ENCODE measurements at places on chromosomes 5 and 9. TPM values are rescaled to one million over a fixed set of nuclear protein-coding genes. Genes with fewer than 3 reads are reported as not detected.

DNA sequence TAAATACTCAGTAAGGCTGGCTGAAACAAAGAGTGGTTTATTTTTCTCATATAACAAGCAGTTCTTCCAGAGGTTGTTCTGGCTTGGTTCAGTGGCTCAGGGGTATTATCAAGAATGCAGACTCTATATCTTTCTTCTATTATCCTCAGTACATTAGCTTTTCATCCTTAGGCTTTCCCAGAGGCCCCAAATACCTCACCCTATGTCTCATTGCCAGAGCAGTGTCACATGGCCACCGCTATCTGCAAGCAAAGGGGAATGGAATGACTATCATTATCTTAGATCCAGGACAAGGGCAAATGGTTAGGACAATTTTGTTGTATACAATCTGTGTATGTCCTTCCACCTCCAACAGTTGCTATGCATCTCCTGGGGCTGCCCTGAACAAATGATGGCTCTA is 69.0 kb upstream of the SNX2 start:
- H3K27ac ChIP-seq: no peak overlapping the region
- H3K27me3 ChIP-seq: peaks cover 4% of the 10 kb centered on the region

DNA sequence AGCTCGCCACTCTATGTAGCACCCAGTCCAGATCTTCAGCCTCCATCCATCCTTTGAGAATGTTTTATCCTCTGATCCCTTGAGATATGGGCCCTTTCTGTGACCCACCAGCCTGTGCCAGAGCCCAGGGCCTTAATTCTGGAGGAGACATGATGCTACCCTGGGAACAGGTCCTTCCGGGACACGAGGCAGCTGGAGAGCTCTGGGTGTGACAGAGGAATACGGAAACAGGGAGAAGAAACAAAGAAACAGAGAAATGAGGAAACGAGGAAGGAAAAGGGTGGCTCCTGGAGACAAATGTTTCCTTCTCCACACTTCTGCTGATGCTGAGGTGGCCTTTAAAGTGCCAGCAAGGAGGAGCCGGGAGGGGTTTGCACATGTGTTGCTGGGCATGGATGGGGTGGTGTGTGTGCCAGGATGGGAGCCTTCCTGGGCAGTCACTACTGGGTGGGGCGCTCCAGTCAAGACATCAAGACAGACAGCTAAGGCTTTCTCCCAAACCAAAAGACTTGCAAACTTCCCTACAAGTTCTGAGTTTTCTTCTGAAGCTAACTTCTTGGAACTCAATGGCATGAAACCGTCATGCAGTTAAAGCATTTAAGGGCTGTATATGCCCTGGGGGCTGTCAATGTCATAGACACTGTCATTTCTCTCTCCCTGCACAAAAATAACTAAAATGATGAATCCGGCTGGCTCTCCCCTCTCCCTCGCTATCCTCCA is 22.8 kb upstream of the MARCHF6 start:
- H3K27me3 ChIP-seq: peaks cover 44% of the 10 kb centered on the region
- no peak overlapping the region for H3K27ac ChIP-seq
- H3K4me1 ChIP-seq: peaks cover 8% of the 10 kb centered on the region
- no peaks in the 10 kb centered on the region for H3K36me3 ChIP-seq
- H3K4me3 ChIP-seq: no peak overlapping the region

GRCh38 chr9:134522502-134522848 is 119.1 kb upstream of the COL5A1 start:
- no peaks in the 10 kb centered on the region for H3K4me1 ChIP-seq
- no peak for DNase-seq
- H3K36me3 ChIP-seq: no peaks in the 10 kb centered on the region
- no peak overlapping the region for H3K4me3 ChIP-seq
- H3K27ac ChIP-seq: no peak overlapping the region

GRCh38 chr5:131225282-131225974 is 38.4 kb upstream of the CDC42SE2 start:
- no peak for DNase-seq
- H3K4me3 ChIP-seq: no peak overlapping the region
- no peaks in the 10 kb centered on the region for H3K27me3 ChIP-seq
- no peak overlapping the region for H3K27ac ChIP-seq
- peaks cover 3% of the 10 kb centered on the region for H3K4me1 ChIP-seq

DNA sequence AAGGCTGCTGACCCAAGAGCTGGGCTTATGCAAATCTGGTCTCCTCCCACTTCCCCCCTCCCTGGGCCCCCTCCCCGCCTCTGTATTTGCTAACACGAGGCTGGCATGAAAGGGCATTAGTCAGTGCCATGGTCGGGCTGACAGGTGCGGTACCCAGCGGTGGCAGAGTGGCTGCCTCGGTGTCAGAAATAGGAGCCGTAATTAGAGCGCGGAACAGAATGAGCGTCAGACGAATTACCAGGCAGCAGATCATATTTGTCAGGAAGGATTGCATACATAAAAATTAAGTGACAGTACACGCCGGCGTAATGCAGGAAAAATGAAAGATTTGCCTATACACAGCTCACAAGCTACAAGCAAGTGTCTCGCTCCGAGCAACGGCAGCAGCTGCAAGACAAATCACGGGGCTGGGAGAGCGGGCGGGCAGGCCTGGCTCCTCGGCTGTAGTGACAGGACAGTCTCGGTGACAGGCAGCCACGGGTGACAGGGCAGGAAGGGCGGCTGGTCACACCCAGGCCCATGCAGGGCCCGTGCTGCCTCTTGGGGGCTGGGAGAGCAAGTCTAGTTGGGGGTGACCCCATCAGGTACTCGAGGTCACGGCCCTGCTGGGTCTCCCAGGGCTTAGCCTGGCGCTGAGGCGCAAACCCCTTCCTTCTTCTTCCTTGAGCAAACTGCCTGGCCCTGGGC is 72.4 kb downstream of the NEK6 start:
- H3K4me3 ChIP-seq: no peak overlapping the region
- no peaks in the 10 kb centered on the region for H3K36me3 ChIP-seq
- H3K27me3 ChIP-seq: no peaks in the 10 kb centered on the region
- H3K27ac ChIP-seq: no peak overlapping the region

GRCh38 chr9:121120386-121120785 is 45.6 kb downstream of the CNTRL start:
- H3K27me3 ChIP-seq: no peaks in the 10 kb centered on the region
- H3K4me3 ChIP-seq: no peak overlapping the region
- H3K27ac ChIP-seq: peak overlapping the region; percentile 54
- H3K4me1 ChIP-seq: peaks cover 47% of the 10 kb centered on the region

GRCh38 chr5:20536341-20536740 is 548.3 kb upstream of the CDH18 start:
- H3K4me1 ChIP-seq: no peaks in the 10 kb centered on the region
- H3K36me3 ChIP-seq: no peaks in the 10 kb centered on the region
- no peak for DNase-seq

DNA sequence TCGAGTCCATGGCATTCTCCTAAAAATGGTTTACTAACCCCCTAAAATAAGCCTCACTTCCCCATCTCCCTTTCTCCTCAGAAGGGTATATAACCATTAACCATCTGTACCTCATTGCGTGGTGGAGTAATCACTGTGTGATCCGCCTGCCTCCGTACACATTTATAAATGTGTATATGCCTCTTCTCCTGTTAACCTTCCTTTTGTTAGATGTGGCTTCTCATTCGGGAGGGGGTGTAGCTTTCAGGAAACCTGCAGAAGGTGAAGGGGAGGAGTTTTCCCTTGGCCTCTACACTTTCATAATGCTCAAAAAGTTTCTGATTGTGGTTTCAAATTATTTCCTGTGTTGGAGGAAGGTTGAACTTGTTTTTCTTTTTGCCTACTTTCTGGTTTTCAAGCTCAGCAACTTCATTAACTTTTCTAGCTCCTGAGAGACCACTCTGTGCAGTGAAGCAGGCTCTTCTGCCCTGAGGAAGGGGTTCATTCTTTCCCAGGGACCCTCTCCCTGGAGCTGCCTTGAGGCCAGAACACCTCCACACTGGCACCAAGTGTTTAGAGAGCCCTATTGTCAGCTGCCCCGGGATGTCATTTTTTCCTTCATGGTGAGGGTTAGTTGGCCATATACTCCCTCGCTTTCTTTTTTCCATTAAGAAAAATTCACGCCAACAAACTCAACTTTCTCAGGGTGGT is 46.9 kb downstream of the RASGRF2 start:
- peak; percentile 78 for DNase-seq
- H3K4me1 ChIP-seq: peaks cover 64% of the 10 kb centered on the region
- peaks cover 12% of the 10 kb centered on the region for H3K36me3 ChIP-seq
- H3K27me3 ChIP-seq: no peaks in the 10 kb centered on the region
- peak overlapping the region; percentile 69 for H3K4me3 ChIP-seq

GRCh38 chr5:55601204-55601618 is 66.4 kb upstream of the PLPP1 start:
- no peak for DNase-seq
- peak overlapping the region; percentile 63 for H3K4me3 ChIP-seq
- H3K27me3 ChIP-seq: no peaks in the 10 kb centered on the region
- H3K36me3 ChIP-seq: peaks cover 3% of the 10 kb centered on the region

GRCh38 chr5:91977579-91977978 is 594.5 kb upstream of the ARRDC3 start:
- H3K4me1 ChIP-seq: no peaks in the 10 kb centered on the region
- DNase-seq: no peak

- no peak overlapping the region for H3K4me3 ChIP-seq
- H3K36me3 ChIP-seq: peaks cover 30% of the 10 kb centered on the region
- DNase-seq: no peak
- H3K4me1 ChIP-seq: peaks cover 6% of the 10 kb centered on the region
Measured at GRCh38 chr5:909086-909485, 16.4 kb downstream of the TRIP13 start.

- H3K27me3 ChIP-seq: peaks cover 28% of the 10 kb centered on the region
- DNase-seq: no peak
- H3K36me3 ChIP-seq: no peaks in the 10 kb centered on the region
- H3K4me1 ChIP-seq: peaks cover 2% of the 10 kb centered on the region
Measured at GRCh38 chr9:136983656-136984314, 992 bp downstream of the LCNL1 start.

DNA sequence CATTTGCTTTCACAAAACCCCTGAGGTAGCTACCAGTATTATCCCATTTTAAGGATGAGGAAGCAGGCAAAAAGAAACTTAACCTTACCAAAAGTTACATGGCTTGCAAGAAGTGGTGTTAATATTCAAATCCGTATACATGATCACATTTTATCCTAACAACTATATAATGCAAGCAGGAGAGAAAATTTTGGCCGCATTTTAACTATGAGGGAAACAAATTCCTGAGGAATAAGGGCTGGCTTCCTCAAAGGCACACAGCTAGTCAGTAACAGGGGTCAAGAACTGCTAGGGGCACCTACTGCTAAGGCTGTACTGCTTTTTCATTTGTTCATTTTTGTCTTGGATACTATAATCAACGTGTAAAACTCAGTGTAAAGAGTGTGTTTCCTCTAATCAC is 81.0 kb downstream of the LHFPL2 start:
- no peaks in the 10 kb centered on the region for H3K36me3 ChIP-seq
- no peak overlapping the region for H3K27ac ChIP-seq
- no peak overlapping the region for H3K4me3 ChIP-seq
- H3K27me3 ChIP-seq: peaks cover 3% of the 10 kb centered on the region
- no peaks in the 10 kb centered on the region for H3K4me1 ChIP-seq
- no peak for DNase-seq

DNA sequence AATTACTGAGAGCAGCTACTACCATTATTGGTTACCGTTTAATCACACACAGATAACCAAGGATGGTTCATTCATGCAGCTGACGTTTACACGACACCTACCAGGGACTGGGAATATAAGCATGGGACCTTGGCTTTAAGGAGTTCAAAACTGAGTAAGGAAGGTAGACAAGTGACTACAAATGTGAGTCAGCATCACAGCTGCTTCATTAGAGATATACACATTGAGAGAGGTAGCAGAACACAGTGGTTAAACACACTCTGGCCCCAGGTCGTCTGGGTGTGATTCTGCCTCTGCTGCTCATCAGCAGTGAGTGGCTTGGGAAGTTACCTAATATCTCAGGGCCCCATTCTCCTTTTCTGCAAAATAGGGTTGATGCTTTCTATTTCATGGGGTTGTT is 268.6 kb downstream of the NR3C1 start:
- DNase-seq: no peak
- no peaks in the 10 kb centered on the region for H3K27me3 ChIP-seq
- peaks cover 1% of the 10 kb centered on the region for H3K36me3 ChIP-seq
- no peak overlapping the region for H3K4me3 ChIP-seq
- no peak overlapping the region for H3K27ac ChIP-seq

- no peaks in the 10 kb centered on the region for H3K4me1 ChIP-seq
- no peak overlapping the region for H3K4me3 ChIP-seq
- H3K27ac ChIP-seq: no peak overlapping the region
- DNase-seq: no peak
Measured at GRCh38 chr9:136572003-136572827, 26.4 kb upstream of the NOTCH1 start.

DNA sequence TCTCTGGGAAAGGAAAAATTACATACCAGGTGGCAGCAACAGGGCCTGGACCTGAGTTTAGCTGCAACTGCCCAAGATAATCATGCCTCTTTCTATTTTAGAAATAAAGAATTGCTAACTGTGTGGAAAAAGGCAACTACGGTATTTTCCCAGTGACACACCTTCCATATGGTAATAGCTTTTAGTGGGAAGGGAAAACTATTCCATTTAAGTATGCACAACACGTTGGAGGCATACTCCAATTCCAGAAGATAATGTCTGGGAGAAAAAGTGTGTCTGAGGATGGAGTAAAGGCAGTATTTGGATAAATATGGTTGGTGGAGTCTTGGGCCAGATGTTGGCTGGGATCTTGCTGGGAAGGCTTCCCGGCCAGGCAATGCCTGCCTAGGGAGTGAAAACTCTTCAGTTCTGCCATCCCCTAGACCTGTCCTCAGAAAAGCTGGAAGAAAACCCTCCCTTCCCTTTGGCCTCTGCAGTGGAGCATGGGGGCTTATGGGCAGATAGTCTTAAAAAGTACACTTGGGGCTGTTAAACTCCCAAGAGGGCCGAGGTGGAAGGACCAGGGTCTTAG is 40.6 kb downstream of the SH3PXD2B start:
- H3K36me3 ChIP-seq: no peaks in the 10 kb centered on the region
- H3K27me3 ChIP-seq: peaks cover 2% of the 10 kb centered on the region
- peaks cover 32% of the 10 kb centered on the region for H3K4me1 ChIP-seq

DNA sequence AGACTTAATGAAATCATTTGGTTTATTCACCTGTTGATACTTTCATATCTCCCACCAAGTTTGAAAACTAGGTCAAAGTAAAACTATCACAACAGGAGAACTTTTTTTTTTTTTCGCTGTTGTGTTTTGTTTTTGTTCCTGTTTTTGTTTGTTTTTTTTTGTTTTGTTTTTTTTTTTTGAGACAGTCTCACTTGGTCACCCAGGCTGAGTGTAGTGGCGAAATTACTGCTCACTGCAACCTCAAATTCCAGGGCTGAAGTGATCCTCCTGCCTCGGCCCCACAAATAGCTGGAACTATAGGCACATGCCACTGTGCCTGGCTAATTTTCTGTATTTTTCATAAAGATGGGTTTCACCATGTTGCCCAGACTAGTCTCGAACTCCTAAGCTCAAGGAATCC is 49.3 kb downstream of the MLLT3 start:
- H3K36me3 ChIP-seq: peaks cover 38% of the 10 kb centered on the region
- peak overlapping the region; percentile 43 for H3K27ac ChIP-seq
- H3K27me3 ChIP-seq: no peaks in the 10 kb centered on the region

- no peaks in the 10 kb centered on the region for H3K27me3 ChIP-seq
- no peak overlapping the region for H3K4me3 ChIP-seq
- DNase-seq: no peak
- peaks cover 6% of the 10 kb centered on the region for H3K36me3 ChIP-seq
Measured at GRCh38 chr5:95927927-95928723, 33.5 kb downstream of the ELL2 start.

GRCh38 chr5:38466424-38467189 is 89.8 kb downstream of the LIFR start:
- H3K4me1 ChIP-seq: no peaks in the 10 kb centered on the region
- no peak for DNase-seq
- H3K4me3 ChIP-seq: no peak overlapping the region
- H3K36me3 ChIP-seq: no peaks in the 10 kb centered on the region
- peaks cover 12% of the 10 kb centered on the region for H3K27me3 ChIP-seq

Gene RASEF
- total RNA-seq: not detected

Gene OR1N2
- total RNA-seq: not detected

Gene LEAP2
- 3.8 TPM for total RNA-seq

Gene CTXN3
- not detected for total RNA-seq

Gene SLC36A3
- total RNA-seq: not detected

Measured in activated CD4-positive, alpha-beta T cell treated with anti-CD3 and anti-CD28 coated beads, Interleukin-2, amount 10 ng/mL, durations not matched to agents 7 days and 5 days (primary cell).